ENCODE measurements at places on chromosomes 2 and 18.

DNA sequence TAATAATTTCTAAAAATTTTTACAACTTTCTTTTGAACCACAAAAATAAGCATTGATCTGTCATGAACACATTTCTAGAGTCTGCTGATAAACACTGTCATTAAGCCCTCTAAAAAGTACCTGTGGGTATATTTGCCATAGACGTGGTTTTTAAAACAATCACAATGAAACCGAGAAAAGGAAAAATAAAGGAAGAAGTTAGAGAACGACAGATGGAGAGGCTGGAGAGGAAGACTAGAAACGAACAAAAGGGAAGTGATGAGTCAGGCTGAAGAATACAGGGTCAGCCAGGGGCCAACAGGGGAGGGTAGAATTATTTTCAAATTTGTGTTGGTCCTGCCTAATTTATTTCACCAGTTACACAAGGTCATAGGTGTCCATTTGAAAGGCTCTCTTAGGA, 62.0 kb downstream of the MYL12B start:
- DNase-seq = no peak

DNA sequence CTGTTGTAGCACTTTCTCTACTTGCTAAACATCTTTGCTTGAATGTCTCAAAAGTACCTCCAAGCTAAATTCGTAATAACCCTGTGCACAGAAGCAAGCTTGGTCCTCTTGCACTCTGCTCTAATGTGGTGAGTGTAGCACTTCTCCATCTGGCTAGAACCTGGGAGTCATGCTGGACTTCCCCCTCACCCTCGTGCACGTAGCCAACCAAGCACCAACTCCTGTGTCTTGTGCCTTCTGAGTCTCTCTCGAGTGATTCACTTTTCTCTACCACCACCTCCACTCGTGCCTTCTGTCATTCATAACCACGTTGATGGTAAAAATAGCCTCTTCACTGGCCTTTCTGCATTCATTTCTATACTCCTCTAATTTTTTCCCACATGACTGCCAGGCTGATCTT, 91.9 kb upstream of the KCNE4 start:
- DNase-seq = no peak

DNA sequence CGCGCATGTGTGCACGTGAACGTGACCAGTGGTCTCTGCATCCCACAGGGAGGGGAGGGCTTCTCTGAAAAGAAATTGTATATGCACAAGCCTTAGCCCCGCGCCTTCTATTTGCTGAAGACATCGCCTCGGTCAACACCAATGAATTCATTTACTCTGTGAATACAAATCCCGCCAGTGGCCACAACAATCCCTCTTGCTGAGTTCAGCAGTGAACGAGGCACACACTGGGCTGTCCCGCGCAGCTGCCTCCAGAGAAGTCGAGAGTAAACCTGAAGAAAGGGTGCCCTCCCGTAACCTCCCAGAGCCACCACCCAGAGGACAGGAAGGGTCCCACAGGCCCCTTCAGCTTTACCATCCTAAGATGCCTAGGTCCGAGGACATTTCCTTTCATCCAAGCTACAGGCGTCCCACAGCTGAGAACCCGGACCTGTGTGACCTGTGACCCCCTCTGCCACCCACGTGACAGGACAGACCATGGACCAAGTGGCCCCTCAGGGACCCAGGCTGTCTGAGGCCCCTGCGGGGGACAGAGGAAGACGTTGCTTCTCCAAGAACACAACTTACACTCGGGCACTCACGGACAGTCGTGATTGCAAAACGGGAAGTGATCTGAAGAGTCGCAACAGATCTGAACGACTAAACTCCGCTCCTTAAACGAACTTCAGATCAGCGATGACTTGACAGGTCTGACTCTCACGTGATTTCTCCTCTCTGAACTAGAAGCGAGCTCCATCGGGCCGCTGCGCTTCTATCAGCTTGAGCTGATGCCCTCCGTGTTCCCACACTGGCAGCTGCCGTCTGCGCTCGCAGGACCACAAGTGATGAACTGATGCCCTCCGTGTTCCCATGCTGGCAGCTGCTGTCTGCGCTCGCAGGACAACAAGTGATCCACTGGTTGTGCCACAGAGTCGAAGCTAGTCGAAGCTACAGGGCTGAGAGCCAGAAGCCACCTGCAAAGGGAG, 92.7 kb downstream of the ZNF516 start:
- no peak for DNase-seq

- no peak for DNase-seq
Measured at GRCh38 chr2:7280790-7281189, 363.6 kb downstream of the RNF144A start.

DNA sequence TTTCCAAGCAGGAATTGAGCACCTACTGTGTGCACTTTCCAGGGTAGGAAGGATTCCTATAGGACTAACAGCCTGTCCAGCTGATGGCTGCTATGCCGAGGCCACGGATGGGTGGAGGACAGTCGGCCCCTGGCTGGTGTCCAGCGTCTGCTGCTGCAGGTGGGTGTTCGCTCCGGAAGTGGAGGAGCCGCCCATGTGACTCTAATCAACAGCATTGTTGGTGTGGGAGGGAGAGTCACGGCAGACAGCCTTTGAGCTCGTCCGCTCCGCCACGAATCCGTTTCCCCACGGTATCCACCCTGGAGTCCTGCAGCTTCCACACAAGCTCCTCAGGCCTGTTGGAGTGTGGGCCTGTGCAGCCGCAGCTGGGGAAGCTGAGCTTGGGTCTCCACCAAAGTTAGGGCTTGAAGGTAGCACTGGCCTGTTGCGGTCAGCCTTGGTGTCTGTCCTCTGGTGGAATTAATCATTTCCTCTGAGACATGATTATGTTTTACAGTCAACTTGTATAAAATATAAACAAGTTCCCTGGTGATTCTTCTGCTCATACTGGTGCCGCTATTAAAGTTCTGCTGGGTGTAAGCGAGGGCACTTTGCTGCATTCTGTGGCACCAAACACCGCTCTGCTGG, 185.9 kb upstream of the TPO start:
- DNase-seq = no peak

DNA sequence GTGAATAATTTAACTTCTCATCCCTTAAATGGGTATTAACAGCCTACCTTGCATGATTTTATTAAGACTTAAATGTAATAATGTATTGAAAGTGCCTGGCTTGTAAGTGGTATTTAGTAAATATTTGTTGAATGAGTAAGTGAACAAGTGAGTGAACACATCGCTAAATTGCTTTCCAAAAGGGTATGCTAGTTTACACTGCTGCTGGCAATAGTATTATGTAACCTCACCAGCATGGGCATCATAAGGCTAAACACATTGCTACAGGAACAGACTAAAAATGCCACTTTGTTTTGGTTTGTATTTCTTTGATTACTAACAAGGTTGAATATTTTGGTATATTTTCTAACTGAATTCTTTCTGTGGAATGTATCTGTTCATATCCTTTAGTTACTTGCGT, 9.8 kb downstream of the WDR43 start:
- no peak for DNase-seq

DNA sequence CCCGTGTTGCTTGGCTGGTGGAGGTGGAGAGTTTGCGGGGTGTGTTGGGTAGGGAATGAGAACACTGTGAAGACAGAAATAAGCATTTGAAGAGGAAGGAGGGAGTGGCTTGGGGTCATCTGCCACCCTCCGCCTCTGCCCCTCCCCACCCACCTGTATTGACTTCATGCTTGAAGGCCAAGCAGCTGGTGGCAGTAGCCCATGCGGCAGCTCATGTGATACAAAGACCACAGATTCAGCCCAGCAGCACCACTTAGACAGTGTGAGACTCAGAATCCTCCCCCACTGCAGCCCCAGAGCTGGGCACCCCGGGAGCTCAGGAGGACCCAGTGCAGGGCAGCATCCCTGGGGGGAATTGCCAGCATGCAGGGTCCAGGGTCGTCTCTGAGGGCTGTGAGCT, 15.4 kb downstream of the NPPC start:
- no peak for DNase-seq

- no peak for DNase-seq
Measured at GRCh38 chr2:176158186-176158591, 1.1 kb downstream of the HOXD3 start.

DNA sequence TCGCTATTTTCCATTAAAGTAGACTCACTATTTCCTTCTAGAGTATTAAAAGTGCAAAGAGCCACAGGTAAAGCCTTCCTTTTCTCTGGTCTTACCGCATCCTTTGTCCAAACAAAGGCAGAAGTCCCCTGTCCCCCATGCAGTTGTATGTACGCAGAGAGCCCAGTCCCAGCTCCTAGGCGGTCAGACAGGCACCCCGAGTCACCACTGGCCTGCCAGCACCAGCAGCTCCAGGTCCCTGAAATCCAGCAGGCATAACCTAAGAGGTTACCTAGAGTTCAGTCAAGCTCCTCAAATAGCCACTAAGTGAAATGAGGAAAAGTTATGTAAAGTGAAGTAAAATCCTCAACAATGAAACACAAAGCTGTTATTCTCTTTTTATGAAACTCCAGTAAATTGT, 60.4 kb upstream of the TWIST2 start:
- DNase-seq = no peak

- no peak for DNase-seq
Measured at GRCh38 chr2:137862651-137863050, 101.6 kb upstream of the HNMT start.

- DNase-seq = no peak
Measured at GRCh38 chr18:2840521-2840920, 6.3 kb upstream of the EMILIN2 start.

DNA sequence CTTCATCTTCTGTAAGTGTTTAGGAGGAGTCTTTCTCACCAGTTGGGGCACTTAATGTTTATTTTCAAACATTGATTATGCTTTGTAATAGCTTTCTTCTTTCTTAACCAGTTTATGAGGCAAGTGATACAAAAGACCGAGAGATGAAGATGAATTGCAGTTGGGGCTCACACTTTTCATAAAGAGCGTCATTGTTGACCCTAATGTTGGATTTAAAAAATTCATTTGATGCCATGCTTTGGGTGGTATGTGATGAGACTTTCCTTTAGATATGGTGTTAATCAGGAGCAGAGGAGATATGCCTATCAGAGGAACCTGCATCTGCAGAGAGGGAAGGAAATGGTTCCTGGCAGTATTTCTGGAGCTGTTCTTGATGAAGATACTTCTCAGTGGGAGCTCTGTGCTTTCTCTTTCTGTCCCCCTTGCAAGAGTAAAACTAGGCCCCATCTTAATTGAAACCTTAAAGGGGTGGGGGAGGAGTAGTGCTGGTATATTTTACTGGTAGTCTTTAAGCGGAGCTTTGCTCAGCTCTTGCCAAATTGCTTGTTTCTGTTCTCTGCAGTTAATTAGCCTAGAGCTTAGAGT, 2.3 kb downstream of the EML4 start:
- no peak for DNase-seq

DNA sequence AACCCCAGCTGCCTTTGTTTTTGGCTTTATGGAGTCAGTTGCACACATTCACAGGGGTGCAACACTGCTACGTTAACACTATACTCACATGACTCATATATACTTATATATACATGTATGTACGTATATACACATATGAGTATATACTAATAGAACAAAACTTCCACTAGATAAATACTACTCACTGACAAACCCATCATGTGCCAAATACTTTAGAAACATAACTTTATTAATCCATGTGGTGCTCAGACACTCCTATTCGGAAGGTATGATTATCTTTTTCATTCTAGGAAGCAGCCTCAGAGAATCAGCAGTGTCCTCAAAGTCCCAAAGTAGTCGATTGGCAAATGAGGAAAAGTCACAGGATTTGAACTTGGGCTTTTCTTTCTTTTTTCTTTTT, 7.9 kb downstream of the PMAIP1 start:
- DNase-seq = no peak

DNA sequence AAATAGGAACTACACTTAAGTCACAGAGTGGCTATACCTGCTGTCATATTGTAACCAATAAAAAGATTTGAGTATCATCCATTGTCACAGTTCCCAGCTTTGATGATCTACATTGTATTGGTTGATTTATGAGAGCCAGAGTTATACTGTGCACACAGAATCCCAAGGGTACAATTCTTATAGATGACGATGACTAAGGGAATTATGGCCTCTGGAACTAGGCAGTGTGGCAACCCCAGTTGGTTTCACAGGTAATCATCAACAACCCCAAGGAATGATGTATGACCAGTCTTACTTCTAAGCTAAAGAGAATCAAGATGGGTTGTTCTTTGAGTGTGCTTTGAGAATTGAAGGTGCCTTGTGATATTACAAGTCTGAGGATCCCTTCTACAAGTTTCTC, 217.3 kb downstream of the ETAA1 start:
- no peak for DNase-seq

GRCh38 chr2:226378753-226379705, 420.6 kb downstream of the IRS1 start:
- DNase-seq = no peak

GRCh38 chr2:165273176-165273575, 34.0 kb downstream of the SCN2A start:
- no peak for DNase-seq

DNA sequence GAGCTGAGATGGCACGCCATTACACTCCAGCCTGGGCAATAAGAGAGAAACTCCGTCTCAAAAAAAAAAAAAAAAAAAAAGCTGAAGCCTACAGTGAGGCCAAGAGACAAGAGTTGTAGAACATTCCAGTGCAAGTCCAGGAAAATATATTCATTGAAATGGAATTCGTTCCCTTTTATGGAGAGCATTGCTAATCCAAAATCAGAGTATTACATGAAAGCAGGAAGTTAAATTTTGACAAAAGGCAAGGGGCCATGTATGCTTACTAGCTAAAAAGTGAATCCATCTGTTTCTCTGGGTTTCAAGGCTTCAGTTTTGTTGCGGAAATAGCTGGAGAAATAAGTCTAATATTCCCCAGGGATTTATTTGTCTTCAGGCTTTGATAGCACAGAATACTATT, 471.7 kb downstream of the THSD7B start:
- DNase-seq = no peak

DNA sequence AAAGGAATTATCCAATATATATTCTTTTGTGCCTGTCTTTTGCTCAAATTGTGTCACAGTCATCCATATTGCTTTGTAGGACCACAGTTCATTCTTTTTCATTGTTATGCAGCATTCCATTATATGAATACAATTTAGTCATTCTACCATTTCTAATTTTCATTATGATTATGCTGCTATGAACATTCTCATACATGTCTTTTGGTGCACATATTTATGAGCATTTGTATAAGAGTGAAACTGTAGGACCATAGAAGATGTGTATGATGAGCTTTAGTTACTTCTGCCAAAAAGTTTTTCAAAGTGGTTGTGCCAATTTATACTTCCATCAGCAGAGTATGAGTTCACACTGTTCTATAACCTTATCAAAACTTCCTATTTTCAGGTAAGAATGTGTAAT, 7.7 kb downstream of the IER3IP1 start:
- no peak for DNase-seq

GRCh38 chr2:20015482-20016083, 3.1 kb upstream of the MATN3 start:
- DNase-seq = no peak

Measured in T-helper 2 cell (primary cell).